ENCODE measurements at places on chromosomes 3 and 15.

GRCh38 chr3:3087279-3087678 lies 22.9 kb downstream of the IL5RA start:
- no peak for DNase-seq

DNA sequence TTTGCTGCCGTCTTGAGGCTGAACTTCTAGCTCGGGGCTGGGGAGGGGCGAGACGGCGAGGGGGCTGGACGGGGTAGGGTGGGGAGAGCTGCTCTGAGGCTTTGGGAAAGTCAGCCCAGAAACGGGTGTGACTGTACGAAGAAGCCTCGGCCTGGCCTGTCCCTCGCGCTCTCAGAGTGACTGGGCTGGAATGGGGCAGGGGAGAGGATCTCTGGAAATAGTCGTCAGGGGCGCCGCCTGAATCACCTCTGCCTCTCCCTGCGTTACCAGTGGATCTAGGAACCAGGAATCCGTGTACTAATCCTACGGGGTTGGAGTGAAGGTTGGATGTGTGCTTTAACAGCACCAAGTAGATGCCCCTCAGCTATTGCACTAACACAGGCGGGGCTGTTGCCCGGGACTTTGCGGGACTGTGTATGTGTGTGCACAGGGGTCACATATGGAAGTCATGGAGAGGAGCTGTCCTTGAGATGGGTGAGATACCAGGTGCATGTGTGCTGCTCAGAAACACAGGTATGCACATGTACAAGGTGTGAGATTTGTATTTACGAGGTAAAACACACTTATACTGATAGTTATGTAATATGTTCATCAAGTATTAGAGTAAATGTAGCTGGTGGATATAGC lies 591 bp downstream of the FOXL2NB start:
- DNase-seq, result no peak

- DNase-seq, result no peak
These were observed 6.1 kb downstream of the GMPS start for GRCh38 chr3:155876503-155876902.

- no peak for DNase-seq
These were observed 80.5 kb downstream of the CDIN1 start for GRCh38 chr15:36659917-36660316.

DNA sequence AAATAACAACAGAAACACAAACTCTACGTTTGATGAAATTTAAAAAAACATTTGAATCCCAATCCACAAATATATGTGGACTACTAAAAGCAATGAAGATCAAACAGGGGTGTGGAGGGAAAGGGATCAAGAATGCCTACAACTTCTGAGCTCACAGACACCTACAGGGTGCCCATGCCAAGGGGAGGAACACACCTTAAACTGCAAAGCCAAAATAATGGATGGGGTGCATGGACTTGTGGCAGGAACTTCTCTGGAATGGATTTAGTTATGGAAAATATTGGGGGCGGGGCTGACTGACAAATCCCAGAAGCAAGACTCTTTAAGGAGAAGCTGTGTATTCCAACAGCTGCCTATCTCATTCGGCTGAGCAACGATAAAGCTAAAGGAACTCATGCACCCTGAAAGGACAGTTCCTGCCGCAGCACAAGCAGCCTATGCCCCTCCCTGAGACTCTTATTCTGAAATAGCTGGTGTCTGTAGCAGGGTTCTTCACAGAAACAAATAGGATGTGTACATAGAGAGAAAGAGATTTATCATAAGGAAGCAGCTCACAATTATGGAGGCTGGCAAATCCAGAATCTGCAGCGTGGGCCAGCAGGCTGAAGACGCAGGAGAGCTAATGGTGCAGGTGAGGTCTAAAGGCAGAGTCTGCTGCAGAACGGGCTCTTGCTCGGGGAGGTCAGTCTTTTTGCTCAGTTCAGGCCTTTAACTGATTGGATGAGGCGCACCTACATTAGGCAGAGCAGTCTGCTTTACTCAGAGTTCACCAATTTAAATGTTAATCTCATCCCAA lies 24.5 kb upstream of the PLA2G4D start:
- DNase-seq, result no peak

GRCh38 chr15:62853841-62854225 lies 188.7 kb upstream of the TPM1 start:
- DNase-seq, result no peak

- DNase-seq, result no peak
These were observed 358.7 kb downstream of the SQOR start for GRCh38 chr15:45993508-45993907.

DNA sequence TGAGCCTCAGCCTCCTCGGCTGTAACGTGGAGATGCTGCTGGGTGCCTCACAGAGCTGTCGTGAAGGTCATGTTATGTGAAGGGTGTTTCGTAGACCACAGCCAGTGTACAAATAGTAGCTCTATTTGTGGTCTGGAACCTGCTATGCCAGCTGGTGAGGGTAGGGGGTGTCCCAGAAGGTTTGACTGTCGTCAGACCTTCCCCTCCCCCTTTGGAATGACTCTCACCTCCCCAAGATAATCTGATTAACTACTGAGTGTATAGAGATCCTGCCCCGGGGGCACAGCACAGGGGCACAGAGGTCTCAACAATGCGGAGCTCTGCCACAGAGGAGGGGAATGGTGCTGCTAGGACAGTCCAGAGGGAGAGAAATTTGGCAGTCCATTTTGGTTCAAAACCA lies 20.5 kb downstream of the FGD5 start:
- no peak for DNase-seq

- DNase-seq, result no peak
These were observed 492.6 kb downstream of the LPP start for GRCh38 chr3:188646592-188646991.

- no peak for DNase-seq
These were observed 74.3 kb upstream of the ANKRD34C start for GRCh38 chr15:79208179-79208578.

DNA sequence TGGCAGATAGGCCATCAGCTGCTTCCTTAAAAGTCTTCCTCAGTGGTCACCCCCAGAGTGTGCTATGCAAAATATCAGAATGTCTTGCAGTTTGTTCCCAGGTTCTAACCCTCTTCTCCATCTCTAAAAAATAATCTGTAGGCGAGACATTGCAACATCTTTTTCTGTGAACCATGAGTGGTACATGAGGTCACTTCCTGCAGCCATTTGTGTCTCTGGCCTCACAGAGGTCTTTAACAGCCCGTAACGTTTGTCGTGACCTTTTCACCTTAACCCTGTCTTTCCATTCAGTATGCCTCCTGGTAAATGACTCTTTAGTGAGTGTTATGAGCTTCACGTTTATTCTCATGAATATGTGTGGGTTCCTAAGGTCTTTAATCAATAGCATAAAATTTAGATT lies 145.4 kb downstream of the KLHL25 start:
- peak; percentile 12 for DNase-seq

- DNase-seq, result peak; percentile 27
These were observed 61.5 kb downstream of the CGGBP1 start for GRCh38 chr3:87997298-87997697.

- peak; percentile 78 for DNase-seq
These were observed 11.8 kb downstream of the ANAPC13 start for GRCh38 chr3:134473868-134474546.

DNA sequence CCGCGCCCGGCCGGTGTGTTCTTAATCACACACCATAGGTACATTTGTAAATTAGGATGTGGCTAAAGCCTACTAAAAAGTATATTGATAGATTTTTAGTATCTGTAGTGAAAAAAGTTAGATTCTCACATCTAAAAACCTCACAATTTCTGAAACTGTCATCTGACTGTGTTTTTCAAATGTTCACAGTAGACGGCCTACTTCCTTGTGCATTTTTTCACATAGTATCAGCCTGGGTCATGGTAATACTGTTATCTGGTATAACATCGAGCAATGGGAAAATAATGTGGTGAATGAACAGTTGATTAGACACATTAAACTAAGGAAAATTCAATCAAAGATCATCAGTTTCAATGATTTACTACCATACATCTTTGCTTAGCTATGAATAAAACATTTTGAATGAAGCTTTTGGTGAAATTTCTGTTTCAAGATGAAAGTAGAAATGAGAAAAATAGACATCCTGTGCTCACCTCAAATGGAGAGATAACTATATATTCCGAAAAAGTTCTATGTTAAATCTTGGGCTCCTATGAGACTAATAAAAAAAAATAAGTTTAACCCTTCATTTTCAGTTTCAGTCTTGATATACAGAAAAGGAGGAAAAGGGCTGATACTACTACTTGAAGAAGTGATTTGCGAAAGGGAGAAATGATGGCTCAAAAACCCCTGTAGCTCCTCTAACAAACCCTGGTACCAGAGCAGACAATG lies 262.7 kb downstream of the ZBTB20 start:
- DNase-seq, result no peak

DNA sequence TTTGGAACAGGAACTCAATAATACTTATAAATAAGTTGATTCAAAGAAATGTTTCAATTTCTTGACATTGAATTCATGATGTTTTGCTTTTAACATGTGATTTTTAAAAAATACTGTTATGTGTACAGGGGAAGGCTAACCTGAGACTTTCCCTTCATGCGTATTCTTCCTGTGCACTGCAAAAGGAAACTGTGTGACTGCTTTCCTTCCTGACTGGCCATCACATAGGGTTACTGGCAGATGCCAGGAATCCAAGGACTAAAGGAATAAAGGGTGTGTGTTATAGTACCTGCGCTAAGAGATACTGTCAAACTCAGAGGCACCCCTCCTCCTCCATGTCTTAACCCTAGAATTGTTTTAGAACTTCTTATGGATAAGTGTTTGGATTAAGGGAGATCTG lies 236.0 kb downstream of the UBE2E2 start:
- DNase-seq, result no peak

- DNase-seq, result no peak
These were observed 38.6 kb upstream of the RAB6B start for GRCh38 chr3:133934073-133934970.

DNA sequence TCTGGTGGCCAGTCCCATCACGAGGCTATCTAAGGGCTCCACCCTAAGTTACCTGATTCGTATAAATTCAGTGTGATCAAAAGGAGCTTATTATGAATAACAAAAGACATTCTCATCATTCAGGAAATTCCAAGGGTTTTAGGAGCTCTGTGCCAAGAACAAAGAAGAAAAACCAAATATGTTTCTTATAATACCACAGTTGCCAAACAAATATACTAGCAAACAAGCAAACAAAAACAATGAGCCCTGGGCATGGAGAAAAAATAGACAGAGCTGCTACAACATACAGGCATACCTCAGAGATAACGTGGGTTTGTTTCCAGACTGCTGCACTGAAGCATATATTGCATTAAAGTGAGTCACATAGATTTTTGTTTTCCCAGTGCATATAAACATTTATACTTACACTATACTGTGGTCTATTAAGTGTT lies 20.2 kb upstream of the CFAP161 start:
- DNase-seq, result no peak

DNA sequence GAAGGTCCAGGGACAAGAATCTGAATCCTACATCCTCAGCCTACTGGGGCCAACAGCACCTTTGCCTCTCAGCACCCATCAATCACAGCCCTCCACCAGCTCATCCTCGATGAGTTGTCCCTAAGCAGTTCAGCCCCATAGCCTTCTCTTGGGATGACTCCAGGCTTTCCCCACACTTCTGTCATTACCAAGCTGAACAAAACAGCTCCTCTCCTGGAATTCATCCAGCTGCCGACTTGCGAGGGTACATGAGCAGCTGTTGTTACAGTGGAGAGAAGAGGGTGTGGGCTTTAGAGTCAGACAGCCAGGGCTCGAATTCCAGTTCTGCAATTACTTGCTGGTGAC lies 69.0 kb upstream of the THBS1 start:
- no peak for DNase-seq

- peak; percentile 5 for DNase-seq
These were observed at the start of gene HDGFL3 for GRCh38 chr15:83207660-83208366. Gene HDGFL3 (minus strand): TSS chr15:83207823. CDS start chr15:83207414, 409 bp downstream.

DNA sequence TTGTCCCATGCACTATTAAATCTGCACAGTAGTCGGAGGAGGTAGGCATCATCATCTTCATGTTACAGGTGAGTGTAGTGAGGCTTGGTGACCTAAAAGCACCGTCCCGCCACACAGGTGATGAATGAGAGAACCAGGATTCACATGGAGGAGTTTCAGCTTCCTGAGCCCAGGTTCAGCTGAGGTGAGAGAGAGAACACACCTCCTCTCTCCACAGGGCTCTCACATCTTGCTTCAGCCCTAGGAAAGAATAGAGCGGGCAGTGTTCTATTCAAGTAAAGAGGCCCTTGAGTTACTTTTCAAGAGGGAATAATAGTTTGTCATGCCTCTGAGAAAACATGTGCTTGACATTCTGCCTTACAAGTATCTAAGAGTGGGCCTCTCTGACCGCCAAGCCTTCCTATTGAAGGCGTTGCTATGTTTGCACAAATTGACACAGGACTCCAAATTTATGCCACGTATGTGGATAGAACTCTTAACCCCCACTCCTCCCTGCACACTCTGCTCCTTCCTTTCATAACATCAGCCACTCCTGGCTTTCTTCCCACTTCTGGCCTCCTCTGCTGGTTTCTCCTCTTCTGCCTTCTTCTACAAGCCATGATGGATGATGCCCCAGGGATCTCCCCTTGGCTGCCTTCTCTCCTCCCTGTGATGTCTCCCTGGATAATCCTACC lies 138.3 kb upstream of the ABHD17C start:
- no peak for DNase-seq

DNA sequence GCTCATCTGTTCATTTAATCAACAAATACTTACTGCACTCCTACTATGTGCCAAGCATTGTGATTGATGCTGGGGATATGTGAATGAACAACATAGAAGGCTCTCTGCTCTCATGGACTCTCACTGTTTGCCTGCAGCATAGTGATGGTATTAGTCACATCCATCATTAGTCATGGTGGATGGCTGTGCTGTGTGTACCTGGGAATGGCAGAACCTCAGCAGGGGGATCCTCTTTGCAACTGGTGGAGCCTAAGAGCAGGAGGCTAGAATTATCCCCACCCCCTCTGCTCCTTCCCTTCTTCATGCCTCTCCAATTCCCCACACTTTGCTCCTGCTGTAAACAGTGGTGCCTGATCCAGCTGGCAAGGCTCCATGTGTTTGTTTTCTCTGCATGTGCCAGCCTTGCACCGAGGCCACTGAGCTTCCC lies 20.5 kb downstream of the BOC start:
- no peak for DNase-seq

DNA sequence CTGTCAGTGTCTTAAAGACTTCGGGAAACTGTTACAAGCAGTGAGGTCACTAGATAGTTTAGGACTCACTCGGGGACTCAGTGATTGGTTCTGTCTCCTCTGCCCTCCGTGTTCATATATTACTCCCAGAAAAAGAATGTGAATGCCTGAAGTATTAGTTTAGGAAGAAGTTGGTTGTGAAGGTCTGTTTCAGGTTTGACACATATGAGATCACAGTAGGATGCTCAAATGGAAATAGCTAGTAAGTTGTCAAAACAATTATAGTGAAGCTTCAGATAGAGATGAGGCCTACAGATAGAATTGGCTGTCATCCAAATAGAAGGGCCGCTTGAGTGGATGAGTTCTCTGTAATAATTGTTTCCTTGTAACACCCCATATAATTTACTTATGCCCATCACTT lies 172.6 kb downstream of the PLCL2 start:
- DNase-seq, result no peak

- no peak for DNase-seq
These were observed 2.0 kb downstream of the ATP2C1 start for GRCh38 chr3:130895690-130896488.

- no peak for DNase-seq
These were observed 76.7 kb downstream of the ST6GAL1 start for GRCh38 chr3:187006864-187007630.

Data from activated T-cell treated with anti-CD3 and anti-CD28 coated beads, Interleukin-2, amount 50 U/mL, for 4 hours (primary cell).